ENCODE measurements at places on chromosomes 7 and 10.

DNA sequence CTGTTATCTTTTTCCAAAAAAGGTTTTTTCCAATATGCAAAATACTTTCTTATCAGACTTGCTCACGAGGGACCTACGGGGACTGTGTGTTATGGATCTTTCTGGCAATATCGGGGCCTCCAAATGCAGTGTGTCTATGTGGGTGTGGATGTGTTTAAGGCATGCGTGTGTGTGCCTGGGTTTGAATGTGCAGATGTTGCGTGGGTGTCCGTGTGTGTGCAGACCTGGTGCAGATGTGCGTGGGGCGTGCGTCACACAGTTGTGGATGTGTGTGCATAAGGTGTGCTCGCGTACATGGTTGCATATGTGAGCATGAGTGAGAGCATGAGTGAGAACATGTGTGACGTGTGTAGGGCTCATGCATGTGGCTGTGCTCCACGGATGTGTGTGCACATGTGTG, 19.7 kb downstream of the NKX6-2 start:
- no peak for DNase-seq

GRCh38 chr10:501596-501995, 187.9 kb downstream of the DIP2C start:
- DNase-seq = no peak

- no peak for DNase-seq
These were observed 76.4 kb downstream of the NEURL1 start for GRCh38 chr10:103569896-103570295.

DNA sequence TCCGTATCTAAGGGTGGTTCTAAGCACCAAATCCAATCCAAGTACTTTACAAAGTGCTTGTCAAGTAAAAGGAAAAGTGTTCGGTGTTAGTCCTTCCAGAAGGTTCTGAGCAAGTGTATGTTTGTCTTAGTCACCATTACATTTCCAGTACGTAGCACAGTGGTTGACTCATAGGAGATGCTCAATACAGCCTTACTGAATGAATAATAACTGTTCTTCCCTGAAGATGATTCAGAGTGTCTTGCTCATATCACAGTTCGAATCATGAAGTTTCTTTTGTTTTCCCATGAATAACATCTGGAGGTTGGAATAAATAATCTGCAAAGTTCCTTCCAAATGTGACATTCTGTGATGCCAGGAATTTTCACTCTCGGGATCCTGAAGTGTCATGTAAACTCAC, 53.4 kb downstream of the WNT2 start:
- no peak for DNase-seq

- no peak for DNase-seq
These were observed 37.4 kb upstream of the YAE1 start for GRCh38 chr7:39528849-39529248.

DNA sequence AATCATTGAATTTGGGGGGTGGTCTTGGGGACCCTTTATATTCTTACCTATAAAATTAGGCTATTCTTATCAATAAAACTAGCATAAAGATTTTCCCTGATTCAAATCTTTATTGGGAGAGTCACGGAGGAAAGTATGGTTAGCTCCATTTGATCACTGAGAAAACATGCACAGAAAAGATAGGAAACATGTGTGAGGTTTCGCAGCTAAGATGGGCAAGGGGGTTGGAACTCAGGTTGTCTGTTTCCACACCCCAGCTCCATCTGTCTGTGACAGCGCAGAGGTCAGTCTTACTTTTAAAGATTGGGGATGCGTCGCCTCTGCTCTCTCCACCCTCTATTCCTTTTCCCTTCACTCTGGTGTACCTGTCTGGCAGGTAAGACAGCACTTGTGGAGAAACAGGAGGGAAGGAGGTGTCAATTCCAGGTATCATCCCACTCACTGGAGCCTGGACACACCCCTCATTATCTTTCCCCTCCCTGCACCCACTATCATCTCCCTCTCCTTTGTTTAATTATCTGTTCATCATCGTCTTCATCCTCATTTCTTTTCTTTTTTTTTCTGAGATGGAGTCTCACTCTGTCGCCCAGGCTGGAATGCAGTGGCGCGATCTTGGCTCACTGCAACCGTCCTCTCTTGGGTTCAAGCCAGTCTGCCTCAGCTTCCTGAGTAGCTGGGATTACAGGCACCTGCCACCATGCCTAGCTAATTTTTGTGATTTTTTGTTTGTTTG, 2.4 kb upstream of the DENND10 start:
- DNase-seq = no peak

GRCh38 chr7:157751406-157751805, 414.6 kb downstream of the DNAJB6 start:
- DNase-seq = no peak

DNA sequence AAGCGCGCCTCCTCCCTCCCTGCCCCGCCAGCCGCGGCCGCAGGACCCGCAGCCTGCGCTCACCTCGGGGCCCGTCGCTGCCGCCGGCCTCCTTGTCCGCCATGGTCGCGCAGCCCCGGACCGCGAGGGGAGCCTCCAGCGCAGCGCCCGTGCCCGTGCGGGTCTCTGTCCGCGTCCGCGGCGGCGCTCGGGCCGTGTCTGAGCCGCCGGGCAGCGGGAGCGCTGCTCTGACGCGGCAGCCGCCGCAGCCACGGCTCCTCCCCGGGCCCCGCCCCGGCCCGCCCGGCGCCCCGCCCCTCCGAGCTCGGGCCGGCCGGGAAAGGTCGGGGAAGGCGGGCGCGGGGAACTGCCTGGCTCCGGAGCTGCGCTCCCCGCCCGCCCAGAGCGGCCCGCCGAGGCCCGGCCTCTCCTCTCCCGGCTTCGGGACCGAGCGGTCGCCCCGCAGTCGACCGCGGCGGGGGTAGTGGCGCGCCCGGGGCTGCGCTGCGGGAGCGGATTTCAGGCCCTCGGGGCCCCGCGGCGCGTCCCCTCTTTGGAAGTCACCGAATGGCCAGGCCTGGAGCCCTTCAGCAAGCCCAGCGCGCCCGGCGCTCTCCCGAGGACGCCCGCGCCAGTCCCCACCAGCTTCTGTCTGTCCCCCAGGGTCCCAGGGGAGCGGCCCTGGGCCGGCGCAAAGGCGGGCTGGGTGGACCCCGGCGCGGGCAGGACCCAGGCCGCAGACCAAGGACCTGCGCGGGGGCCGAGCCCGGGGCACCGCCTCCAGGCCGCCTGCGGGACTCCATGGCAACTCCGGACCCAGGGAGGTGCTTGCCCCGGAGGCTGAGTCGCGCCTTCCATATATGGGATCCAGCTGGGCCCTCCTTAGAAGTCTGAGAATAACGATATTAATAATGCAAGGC, at the start of gene HSPA12A:
TSS of gene HSPA12A (minus strand) at position 200 of the 899 bp plus-strand sequence. CDS start at position 103, 97 bp downstream.
- DNase-seq = no peak

GRCh38 chr7:2192831-2193534, 39.8 kb downstream of the MAD1L1 start:
- no peak for DNase-seq

GRCh38 chr10:13865758-13866491, 279.2 kb downstream of the PRPF18 start:
- DNase-seq = no peak

GRCh38 chr7:24455813-24456525, 117.3 kb upstream of the PALS2 start:
- no peak for DNase-seq

DNA sequence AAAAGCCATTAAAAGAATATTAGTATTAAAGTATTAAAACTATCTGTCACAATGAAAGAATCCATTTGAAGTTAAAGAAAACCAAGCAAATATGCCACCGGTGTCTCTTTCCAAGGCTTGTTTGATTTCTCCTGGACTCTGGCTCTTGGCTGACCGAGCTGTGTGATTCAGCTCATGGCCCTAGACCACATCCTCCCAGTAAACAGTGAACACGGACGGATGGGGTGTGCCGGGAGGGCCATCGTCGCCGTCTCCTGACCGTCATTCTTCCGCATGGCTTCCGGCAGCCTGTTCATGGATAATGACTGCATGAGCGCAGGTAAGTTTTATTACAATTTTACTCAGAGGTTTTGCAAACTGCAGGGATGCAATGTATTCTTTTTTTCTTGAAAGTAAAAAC, 218.5 kb downstream of the DNAJB6 start:
- DNase-seq = no peak

DNA sequence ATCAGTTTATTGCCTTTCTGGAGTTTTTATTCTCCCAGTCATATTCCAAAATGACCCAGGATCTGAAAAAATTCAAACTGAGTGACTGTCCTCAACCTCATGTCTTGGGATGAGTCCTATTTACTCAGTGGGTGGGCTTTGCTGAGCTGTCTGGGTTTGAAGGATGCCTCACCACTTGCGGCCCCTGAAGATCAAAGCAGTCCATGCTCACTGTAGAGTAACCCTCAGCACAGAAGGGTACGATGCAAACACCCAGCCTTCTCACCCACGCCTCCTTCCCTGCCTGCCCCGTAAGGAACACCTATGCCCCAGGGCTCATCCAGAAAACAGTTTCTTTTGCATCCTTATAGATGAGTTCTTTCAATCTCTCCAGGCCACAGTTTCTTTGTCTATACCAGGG, 42.2 kb upstream of the GRB10 start:
- DNase-seq = no peak

DNA sequence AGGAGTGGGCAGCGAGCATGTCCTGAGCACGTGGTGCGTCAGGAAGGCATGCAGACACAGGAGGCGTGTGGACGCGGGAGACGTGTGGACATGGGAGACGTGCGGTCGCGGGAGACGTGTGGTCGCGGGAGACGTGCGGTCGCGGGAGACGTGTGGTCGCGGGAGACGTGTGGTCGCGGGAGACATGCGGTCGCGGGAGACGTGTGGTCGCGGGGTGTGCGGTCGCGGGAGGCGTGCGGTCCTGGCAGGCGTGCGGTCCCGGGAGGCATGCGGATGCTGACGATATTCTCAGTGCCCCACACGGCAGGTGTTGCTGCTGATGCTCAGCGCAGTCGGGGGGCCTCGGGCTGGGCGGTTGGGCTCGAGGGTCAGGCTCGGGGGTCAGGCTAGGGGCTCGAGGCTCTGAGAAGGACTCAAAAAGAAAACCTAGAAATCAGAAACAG, 94.2 kb downstream of the NKX6-2 start:
- no peak for DNase-seq

DNA sequence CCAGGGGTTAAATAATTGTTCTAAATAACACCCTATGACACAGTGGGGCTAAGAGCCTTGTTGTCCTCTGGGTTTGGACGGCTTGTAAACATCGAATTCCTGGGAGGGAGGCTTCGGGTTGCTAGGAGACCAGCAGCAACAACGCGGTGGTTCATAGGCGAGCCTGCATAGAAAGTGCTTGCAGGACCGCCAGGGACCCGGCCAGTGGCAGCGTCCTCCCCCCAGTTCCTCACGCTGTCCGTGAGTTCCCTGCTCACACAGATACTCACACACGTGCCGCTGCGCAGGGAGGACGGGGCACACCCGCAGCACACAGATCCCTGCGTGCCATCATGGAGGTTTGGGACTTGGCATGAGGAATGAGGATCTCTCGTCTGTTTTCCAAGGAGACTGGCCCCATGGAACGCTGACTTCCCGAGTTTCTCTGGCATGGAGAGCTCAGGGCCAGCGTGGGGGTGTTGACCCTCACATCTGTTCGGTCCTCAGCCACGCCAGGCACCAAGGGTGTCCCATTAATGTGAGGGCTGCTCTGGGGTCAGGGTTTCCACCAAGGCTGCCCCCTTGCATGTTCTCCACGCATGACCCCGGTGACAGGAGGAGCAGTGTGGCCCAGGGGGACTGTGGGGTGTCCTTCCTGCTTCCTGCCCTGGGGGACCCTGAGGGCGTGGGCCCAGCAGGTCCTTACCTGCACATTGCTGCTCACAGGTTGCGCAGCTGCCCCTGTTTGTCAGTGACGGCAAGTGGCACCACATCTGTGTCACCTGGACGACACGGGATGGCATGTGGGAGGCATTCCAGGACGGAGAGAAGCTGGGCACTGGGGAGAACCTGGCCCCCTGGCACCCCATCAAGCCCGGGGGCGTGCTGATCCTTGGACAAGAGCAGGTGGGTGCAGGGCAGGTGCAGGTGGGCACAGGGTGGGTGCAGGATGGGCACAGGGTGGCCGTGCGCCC, 9.7 kb downstream of the NPTX2 start:
- DNase-seq = no peak

- DNase-seq = no peak
These were observed 102.5 kb upstream of the CCDC6 start for GRCh38 chr10:60008816-60009215.

DNA sequence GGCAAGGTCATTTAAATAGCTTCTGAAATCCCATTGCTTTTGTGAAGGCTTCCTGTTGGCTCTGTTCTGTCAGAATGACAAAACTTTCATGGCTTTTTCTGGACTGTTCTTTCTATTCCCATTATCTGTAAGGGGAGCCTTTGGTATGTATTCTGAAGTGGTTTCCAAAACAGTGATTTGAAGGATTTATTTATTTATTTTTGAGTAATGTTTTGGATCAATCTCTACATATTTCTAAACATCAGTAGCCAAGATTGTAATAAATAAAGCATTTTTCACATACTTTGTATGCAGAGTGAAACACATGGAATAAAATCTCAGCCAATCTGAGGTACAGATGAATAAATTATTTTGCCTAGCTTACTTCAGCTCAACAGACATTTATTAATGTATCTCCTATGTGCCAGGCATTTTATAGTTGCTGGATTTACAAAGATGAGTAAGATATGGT, 121.1 kb downstream of the BBS9 start:
- no peak for DNase-seq

- DNase-seq = no peak
These were observed 85.1 kb downstream of the WASHC2A start for GRCh38 chr10:50152792-50153272.

DNA sequence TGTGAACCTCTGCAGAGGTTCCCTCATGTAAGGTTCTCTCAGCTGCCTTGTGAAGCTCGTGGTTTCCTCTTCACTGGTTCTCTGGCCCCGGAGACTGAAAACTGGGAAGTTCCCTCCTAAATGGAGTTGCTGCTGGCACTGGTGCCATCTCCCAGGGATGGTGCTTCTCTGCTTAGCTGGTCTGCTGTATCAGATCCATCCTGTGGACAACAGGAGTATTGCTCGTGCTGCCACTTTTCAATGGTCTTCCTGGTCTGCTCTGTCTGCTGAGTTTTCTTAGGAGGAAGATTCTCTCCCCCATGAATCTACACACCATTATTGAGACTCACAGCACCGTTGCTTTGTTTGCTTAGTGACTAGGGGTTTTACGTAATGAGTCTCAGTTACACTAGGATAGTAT, 247.8 kb downstream of the OTUD1 start:
- no peak for DNase-seq

- DNase-seq = no peak
These were observed 119.8 kb downstream of the ZNF736 start for GRCh38 chr7:64433590-64433989.

DNA sequence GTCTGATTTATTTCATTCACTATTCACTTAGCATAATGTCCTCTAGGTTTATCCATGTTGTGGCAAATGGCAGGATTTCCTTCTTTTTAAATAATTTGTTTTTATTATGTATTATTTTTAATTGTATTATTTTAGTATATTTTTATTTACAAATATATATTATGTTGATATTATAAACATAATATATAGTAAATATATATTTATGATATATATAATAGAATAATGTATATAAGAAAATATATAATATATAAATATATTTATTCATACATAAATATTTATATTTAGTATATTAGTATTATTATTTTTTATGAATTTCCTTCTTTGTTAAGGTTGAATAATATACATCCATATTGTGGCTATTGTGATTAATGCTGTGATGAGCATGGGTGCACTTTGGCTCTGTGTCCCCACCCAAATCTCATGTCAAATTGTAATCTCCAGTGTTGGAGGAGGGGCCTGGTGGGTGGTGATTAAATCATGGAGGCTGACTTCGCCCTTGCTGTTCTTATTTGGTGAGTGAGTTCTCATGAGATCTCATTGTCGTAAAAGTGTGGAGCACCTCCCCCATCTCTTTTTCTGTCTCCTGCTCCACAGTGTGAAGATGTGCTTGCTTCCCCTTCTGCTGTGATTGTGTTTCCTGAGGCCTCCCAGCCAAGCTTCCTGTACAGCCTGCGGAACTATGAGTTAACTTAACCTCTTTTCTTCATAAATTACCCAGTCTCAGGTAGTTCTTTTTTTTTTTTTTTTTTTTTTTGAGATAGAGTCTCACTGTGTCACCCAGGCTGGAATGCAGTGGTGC, 52.3 kb upstream of the CYP2C18 start:
- no peak for DNase-seq
